ENCODE measurements at places on chromosomes 3 and 15.

DNA sequence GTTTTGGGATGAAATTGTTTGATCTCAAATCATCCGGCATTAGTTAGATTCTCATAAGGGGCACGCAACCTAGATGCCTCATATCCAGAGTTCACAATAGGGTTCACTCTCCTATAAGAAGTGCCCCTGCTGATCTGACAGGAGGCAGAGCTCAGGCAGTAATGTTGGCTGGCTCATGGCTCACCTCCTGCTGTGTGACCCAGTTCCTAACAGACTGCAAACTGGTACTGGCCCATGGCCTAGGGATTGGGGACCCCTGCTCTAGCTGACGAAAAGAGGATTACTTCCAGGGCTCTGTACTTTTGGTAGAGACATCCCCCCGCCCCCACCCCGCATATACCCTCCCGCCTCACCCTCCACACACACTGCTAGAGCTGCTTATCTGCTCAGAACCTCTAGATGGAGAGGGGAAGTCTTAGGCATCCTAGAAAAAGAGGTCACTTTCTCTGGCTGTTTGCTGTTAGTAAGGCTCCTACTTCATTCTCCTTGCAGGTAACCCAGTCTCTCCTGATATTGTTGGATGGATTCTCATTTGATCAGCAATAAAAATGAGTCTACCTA lies 923.1 kb downstream of the CADM2 start:
- no peak for DNase-seq

DNA sequence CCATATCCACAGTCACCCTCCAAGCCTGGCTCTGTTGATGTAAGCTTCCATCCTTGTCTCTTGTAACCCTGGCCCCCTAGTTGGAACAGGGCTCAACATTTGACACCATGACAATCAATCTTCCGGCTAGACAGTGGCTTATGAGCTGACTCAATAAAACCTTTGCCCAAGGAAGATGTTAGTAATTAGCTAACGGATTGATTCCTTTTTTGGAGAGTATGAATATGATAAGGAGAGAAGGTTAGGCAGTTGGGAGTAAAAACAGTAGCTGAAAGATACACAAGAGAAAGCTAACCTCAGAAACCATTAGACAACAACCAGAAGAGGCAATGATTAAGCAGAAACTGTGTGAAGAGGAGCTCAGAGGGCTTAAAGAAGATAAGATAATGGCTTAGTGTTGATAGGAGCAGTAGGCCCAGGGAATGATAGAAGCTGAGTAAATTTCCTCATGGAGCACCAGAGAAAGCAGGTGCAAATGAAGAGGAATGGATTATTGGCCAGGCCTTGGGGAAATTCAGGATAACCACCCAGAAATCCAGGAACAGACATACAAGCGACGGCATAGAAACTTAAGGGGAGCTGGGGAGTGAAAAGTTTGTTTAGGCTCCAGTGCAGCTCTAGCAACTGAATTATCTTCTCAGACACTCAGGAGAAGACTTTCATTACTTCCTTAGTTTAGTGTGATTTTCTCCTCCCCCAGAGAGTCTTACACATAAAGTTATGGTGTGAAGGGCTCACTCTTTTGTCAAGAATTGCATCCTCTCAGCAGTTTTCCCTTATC lies 7.8 kb upstream of the RFX7 start:
- no peak for DNase-seq

DNA sequence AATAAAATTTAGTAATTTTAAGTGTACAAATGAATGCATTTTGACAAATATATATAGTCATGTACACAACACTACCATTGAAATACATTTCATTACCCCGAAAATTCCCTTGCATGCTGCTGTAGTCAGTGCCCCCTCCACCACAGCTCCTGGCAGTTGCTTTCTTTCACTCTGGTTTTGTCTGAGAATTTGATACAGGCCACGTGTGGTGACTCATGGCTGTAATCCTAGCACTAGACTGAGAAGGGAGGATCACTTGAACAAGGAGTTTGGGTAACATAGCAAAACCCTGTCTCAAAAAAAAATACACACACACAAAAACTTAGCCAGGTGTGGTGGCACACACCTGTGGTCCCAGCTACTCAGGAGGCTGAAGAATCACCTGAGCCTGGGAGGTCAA lies 65.4 kb downstream of the TFRC start:
- DNase-seq: no peak

GRCh38 chr3:20842594-20843436 lies 656.8 kb upstream of the SGO1 start:
- DNase-seq: no peak

GRCh38 chr3:61928039-61928438 lies 366.7 kb downstream of the PTPRG start:
- no peak for DNase-seq

- DNase-seq: no peak
Observed at GRCh38 chr15:90599644-90600043, 69.9 kb downstream of the CRTC3 start.

GRCh38 chr3:101676216-101676764 lies 642 bp downstream of the ZBTB11 start:
- DNase-seq: peak; percentile 97

GRCh38 chr3:112489674-112490479 lies 9.4 kb downstream of the BTLA start:
- DNase-seq: no peak

Data from T-helper 17 cell (primary cell).